ENCODE measurements at places on chromosomes 7 and 10.

DNA sequence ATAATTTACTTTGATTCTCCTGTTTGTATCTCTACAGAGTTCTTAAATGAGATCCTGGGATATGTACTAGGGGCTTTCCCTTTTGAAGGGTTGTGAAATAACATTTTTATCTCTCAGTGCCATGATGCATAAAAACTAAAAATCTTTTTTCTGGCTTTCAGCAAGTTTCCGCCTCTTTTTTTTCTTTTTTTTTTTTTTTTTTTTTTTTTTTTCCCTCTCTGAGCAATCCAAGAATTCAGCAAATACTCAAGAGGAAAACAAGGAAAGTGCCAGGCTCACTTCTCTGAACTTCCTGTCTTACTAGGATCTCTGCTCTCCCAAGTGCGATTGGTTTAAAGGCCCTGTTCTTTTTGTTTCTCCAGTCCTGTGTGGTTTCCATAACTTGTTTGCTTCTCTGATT is 79.9 kb downstream of the HYCC1 start:
- DNase-seq = no peak

GRCh38 chr10:104518891-104519290 is 122.2 kb upstream of the SORCS3 start:
- DNase-seq = no peak

GRCh38 chr7:65475040-65475726 is 101.5 kb downstream of the ZNF92 start:
- DNase-seq = no peak

GRCh38 chr10:63665670-63666134 is 144.5 kb downstream of the REEP3 start:
- DNase-seq = no peak

Data from CD4-positive, alpha-beta T cell treated with Interleukin-21 for 1 hour (primary cell).